ENCODE measurements at places on chromosomes 11 and 22.

- DNase-seq = no peak
These were observed 74.8 kb downstream of the NAT10 start for GRCh38 chr11:34180040-34180813.

GRCh38 chr22:37777122-37777687 is 30.5 kb upstream of the GCAT start:
- DNase-seq = peak; percentile 92

- no peak for DNase-seq
These were observed 40.0 kb downstream of the DUSP8 start for GRCh38 chr11:1532014-1532586.

DNA sequence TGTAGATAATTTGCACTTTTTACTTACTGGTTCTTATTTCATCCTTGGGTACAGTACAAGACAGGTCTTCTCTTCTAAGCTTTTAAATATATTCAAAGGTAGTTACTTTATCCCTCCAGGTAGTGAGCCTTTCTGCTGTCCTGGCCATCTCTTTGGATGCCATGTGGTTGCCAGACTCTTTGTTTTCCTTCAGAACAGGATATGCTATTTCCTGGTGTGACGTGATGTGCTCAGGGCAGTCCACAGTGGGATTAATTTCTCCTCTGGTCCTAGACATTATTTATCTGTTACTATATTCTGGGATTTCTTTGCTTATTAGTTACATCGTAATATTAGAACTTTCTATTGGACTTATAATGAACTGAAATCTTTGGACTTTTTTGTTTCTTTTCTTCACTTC is 63.7 kb downstream of the PPP6R3 start:
- no peak for DNase-seq

- no peak for DNase-seq
These were observed 5.3 kb downstream of the OR51F2 start for GRCh38 chr11:4826425-4826824.

DNA sequence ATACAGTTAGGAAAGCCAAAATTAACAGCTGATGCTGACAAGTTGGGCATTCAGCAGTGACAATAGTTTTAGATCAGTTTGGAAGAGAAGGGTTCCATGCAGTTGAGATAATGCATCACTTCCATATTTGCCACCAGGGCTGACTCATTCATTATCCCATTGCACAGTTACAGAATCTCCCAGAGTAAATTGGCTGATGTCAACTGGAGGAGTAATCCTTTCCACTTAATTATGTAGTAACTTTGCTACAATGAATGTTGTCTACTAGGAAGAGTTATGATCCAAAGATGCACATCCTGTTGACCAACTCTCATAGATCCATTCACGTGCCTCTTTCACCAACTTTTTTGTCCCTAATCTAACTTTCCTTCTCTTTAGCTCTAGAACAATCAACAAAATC is 123.3 kb upstream of the LUZP2 start:
- no peak for DNase-seq

GRCh38 chr11:46930089-46930488 is 6.5 kb upstream of the CSTPP1 start:
- DNase-seq = peak; percentile 77

DNA sequence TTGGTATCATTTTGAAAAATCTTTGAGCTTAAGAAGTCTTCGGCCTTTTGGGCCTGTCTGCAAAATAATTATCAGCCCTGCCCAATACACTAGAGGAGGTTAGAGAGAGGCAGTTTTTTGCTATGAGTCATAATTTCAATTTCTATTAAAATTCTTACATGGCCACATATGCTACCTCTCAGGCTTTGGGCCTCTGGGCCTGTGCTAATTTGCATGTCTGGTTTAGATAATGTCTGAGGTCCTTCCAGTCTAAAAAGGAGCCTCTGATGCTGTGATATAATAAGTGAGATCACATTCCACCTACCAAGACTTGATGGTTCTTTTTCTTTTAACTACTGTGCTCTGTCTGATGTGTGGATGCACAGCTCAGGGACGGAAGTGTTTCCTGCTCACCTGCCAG is 70.8 kb downstream of the KCNJ1 start:
- DNase-seq = no peak

DNA sequence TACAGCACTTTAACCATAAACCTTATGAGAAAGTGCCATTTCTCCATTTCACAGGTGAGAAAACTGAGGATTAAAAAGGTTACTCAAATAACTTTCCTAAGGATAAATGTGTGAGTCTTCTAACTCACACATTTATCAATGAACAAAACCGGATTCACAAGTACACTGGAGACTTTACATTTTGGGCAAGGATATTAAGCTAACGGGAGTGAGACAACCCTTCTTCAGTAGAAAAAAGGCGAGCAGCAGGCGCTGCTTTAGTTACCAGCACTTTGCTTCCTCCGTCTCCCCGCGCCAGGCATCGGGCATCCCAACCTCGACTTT is 356 bp upstream of the TTC12 start:
- no peak for DNase-seq

DNA sequence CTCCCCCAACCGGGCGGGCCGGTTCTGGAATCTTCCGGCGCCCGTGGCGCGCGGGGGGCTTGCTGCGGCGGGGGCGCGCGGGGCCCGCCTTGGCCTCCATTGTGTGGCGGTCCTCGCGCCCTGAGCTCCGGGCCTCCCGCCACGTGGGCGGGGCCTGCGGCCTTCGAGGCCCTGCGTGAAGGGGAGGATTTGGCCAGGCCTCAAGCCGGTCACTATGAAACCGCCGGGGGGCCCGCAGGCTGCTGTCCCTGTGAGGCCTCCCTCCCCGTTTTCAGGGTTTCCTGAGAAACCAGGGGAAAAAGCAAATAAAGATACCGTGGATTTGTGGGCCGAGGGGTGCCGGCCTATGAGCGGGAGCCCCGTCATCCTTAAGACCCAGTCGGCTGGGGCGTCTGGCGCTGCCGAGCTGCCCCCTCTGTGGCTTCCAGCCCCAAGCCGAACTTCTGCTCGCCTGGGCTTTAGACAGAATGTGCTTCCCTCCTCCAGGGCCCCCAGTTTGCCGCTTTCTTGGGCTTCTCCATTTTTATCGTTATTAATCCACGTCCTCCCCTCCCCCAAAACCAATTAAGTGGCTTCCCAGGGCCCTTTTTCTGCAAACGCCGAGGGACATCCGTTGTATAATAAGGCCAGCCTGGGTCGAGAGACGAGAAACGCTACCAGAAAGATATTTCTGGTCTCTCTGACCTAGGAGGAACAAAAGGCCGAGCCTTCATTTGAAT is 602 bp downstream of the EWSR1 start:
- DNase-seq = no peak

Measured in kidney epithelial cell (primary cell).